ENCODE measurements at places on chromosomes 4 and X. TPM values are rescaled to one million over a fixed set of nuclear protein-coding genes. Genes with fewer than 3 reads are reported as not detected.

- DNase-seq, result no peak
- H3K27me3 ChIP-seq, result no peaks in the 10 kb centered on the region
- peaks cover 17% of the 10 kb centered on the region for H3K36me3 ChIP-seq
- H3K4me1 ChIP-seq, result peaks cover 70% of the 10 kb centered on the region
- H3K27ac ChIP-seq, result peak overlapping the region; percentile 95
- H3K4me3 ChIP-seq, result peak overlapping the region; percentile 39
Measured at GRCh38 chr4:153486281-153487151, 20.4 kb downstream of the TMEM131L start.

The MSX1 gene
- not detected for total RNA-seq

GRCh38 chrX:14027511-14028019, 2.1 kb downstream of the GEMIN8 start:
- peaks cover 25% of the 10 kb centered on the region for H3K4me1 ChIP-seq
- H3K36me3 ChIP-seq, result peaks cover 6% of the 10 kb centered on the region
- H3K4me3 ChIP-seq, result no peak overlapping the region
- DNase-seq, result no peak

- peaks cover 12% of the 10 kb centered on the region for H3K4me1 ChIP-seq
- peaks cover 2% of the 10 kb centered on the region for H3K36me3 ChIP-seq
- peak overlapping the region; percentile 62 for H3K27ac ChIP-seq
- DNase-seq, result no peak
Measured at GRCh38 chr4:87406462-87406861, 15.5 kb upstream of the HSD17B11 start.

DNA sequence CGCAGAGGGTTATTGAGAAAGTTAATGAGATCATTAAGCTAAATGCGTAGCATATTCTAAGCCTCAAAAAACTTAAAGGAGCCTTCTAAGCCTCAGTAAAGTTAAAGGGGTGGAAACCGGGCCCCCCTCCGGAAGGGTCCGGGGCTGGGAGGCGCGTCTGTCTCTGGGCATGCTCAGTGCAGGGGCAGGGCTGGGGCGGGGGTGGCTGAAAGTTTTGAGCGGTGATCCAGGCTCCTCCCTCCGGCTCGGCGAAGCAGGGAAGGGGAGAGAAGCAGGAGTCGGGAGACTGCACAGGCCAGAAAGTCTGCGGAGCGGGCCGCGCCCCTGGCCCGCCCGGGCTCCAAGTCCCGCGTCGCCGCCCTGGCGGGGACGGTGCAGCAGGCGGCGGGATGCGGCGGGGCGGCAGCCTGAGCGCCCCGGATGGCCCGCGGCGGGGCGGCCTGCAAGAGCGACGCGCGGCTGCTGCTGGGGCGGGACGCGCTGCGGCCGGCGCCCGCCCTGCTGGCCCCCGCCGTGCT, at the start of gene EVC:
TSS of gene EVC (plus strand) at position 241 of the 518 bp plus-strand sequence. CDS start at position 421, 180 bp downstream.
- no peak within 1 kb of the TSS for H3K27ac ChIP-seq
- no peak for DNase-seq
- H3K36me3 ChIP-seq, result no peaks in the 10 kb centered on the region
- H3K27me3 ChIP-seq, result peaks cover 51% of the 10 kb centered on the region

- no peak overlapping the region for H3K4me3 ChIP-seq
- peaks cover 3% of the 10 kb centered on the region for H3K36me3 ChIP-seq
- H3K4me1 ChIP-seq, result peaks cover 1% of the 10 kb centered on the region
- no peak overlapping the region for H3K27ac ChIP-seq
- DNase-seq, result no peak
Measured at GRCh38 chr4:48490680-48491513, 845 bp downstream of the ZAR1 start.

DNA sequence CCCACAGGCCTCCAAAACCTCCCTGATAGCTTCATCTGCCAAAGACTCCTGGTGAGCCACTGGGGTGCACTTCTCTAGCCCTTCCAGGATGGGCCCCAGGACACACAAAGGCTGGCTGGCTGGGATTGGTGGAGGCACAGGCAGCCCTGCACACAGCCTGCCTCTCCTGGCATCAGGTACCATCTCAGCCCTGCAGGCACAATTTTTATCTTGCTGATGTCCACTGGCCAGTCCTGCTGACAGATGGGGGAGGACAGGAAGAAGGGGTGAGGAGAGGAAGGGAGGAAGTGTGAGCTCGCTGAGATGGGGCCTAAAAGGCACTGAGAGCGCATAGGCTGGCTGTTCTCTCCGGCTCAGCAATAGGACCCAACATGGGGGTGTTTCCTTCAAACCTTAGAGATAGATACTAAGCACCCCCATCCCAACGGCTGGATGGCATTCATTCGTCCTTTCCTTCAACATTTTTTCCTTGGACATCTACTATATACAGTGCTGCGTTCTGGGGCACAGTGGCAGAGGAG, 92.7 kb downstream of the PJA1 start:
- H3K36me3 ChIP-seq, result no peaks in the 10 kb centered on the region
- DNase-seq, result no peak
- H3K4me1 ChIP-seq, result no peaks in the 10 kb centered on the region

The GALNTL6 gene
- total RNA-seq, result not detected
